HT-29 (cell line): ENCODE measurements at places on chromosomes 16 and 17. TPM values are rescaled to one million over a fixed set of nuclear protein-coding genes. Genes with fewer than 3 reads are reported as not detected.

- DNase-seq: no peak
Measured at GRCh38 chr17:82873521-82873920, 33.7 kb upstream of the ZNF750 start.

DNA sequence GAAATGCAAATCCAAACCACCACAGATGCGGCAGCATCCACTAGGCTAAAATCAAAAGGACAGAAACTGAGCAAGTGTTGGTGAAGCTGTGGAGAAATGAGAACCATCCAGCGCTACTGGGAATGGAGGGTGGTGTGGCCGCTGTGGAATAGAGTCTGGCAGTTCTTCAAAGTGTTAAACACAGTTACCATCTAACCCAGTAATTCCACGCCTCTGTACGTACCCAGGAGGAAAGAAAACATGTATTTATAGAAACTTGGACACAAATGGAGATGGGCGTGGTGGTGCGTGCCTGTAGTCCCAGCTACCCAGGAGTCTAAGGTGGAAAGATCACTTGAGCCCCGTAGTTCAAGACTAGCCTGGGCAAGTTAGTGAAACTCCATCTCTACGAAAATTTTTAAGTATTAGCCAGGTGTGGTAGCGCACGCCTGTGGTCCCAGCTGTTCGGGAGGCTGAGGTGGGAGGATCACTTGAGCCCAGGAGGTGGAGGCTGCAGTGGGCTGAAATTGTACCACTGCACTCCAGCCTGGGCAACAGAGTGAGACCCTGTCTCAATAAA is 11.6 kb downstream of the SLC25A10 start:
- DNase-seq: no peak

DNA sequence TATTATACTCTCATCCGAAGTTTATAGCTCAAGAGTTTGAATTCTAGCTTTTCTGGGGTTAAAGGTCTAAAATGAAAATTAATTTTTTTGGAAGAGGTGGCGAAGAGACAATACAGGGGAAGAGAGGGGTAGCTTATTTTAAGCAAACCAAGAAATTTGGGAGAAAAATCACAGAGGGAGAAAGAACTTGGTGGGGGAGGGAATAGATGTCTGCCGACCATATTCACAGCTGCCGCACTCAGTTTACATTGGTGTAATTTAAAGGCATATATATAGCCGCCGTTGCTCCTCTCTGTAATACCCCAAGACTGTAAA is 6.5 kb upstream of the ZFHX3 start:
- no peak for DNase-seq

DNA sequence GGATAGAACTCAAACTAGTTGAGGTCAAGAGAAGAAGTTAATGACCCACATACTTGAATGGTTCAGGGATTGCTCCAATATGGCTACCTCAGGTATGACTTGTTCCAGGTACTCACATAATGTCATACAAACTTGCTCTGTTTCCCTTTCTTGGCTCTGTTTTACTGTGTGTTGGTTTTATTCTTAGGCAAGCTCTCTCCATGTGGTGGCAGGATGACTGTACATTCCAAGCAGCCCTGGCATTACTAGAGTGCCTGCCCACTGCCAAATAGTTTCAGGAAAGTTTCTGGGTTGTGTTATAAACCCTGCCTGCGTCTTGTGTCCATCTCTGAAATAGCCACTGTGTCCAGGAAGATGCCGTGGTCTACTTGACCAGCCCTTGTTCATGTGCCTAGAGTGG is 476.8 kb downstream of the SHISA9 start:
- DNase-seq: no peak

DNA sequence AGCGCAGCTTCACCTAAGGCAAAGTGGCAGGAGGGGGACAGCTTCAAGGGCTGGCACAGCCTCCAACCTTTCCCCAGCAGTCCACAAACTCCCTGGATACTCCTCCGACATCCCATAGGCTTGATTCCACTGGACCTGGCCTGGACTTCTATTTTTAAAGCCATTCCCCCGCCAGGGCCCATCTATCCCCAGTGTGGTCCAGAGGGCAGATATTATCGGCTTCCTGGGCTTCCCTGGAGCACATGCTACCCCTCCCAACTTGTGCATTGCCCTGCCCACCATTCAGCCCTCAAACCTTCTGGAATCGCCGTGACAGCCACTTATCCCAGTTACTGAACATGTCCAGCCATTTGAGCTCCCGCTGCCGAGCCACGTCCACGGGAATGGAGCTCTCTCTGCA is 5.1 kb downstream of the TBC1D10B start:
- no peak for DNase-seq

GRCh38 chr17:43831633-43832032 is 1.3 kb downstream of the MPP3 start:
- DNase-seq: no peak

The CEP131 gene
- total RNA-seq: 37.1 and 46.0 TPM in 2 replicates

GRCh38 chr16:70402916-70403659 is 35.8 kb downstream of the ST3GAL2 start:
- DNase-seq: no peak

The ITGB4 gene
- 224 and 281 TPM in 2 replicates for total RNA-seq

The NOG gene
- total RNA-seq: not detected in 2 replicates

The NLRC5 gene
- total RNA-seq: 4.2 and 8.2 TPM in 2 replicates

The CA7 gene
- not detected in 2 replicates for total RNA-seq

GRCh38 chr17:17570140-17570797 is 21.2 kb downstream of the PEMT start:
- peak; percentile 60 for DNase-seq

- DNase-seq: no peak
Measured at GRCh38 chr17:33021731-33022408, 30.2 kb downstream of the SPACA3 start.

- no peak for DNase-seq
Measured at GRCh38 chr16:78606545-78606944, 507.1 kb downstream of the WWOX start.

GRCh38 chr16:48481772-48482171 is 96.6 kb upstream of the SIAH1 start:
- no peak for DNase-seq

The ALDH3A1 gene
- total RNA-seq: 20.0 and 37.7 TPM in 2 replicates

DNA sequence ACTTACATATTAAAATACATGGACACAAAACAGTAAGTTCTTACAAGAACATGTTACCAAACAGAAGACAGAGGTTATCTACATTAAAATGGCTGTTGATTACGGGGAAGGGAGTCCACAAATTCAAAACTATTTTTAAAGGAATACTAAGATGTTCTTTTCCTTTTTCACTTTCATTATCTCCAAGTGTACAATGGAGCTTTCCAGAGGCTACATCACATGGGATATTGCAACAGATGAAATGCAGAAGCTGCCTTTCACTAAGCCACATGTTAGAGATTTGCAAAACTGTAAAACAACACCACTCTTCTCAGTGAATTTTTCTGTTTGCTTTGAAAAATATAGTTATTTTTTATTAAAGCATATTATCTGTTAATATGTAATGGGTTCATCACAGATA is 53.6 kb downstream of the XPO6 start:
- DNase-seq: no peak

DNA sequence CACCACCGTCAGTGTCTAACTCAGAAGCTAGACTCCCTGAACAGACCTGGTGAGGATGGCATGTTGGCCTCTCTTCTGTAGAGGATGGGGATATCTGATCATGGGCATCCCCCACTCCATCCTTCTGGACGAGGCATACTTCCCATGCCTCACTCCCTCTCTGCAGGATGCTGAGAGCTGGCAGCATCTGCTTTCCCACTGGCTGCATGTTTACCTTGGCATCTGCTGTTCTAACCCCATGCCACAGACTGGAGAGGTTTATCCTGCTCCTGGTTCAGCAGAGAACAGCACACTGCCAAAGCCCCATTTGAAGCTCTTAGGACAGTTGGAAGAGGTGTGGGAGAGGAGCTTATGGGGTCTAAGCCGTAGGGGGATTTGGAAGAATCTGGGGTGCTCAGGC is 46.0 kb downstream of the YPEL2 start:
- no peak for DNase-seq

DNA sequence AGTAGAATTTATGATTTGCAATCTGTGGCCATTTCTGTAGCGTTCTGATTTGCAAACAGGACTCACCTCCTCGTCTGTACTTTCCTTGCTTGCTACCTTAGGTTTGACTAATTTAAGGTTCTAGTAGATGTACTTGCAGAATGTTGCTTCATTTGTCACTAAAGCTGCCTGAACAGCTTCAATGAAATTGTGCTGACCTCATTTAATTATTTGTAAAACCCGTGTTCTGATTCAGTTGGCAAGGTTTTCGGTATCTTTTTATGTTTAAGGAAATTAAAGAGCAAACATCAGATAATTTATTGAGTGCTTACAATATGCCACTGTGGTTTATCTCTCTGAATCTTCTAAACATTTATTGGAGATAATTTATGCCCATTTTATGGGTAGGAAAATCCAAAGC is 284.9 kb upstream of the EEF2KMT start:
- DNase-seq: no peak

DNA sequence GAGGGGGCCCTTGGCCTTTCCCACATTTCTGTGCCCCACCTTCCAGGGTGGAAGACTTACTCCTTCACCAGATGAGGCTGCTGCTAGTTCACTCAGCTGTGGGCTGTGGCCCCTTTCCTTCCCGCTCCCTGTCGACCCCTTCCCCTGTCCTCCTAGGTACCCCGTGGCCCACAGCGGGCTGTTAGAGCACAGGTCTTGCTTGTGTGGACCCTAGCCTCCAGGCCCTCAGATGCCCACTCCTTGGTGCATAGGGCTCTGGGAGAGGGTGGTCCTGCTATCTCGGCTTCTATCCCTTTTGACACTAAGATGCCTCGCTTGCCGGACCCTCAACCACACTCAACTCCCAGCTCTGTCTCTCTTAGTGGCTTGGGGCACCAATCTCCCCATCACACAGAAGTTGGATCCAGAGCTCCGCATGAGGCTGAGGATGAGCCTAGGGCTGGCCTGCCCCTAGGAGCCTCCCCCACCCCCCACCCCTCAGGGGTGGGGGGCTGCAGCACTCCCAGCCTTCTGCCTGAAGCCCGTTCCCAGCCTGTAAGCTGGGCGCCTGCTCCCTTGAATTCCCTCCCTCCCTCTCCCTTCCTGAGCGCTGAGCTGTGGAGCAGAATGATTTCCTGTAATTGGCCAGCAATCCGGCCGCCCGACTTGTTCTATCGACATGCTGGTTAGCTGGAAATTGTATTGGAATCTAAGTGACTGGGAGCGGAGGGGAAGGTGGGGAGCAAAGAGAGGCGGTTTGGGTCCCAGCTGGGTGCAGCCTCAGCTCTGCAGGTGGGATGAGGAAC is 30.9 kb downstream of the DCAKD start:
- DNase-seq: no peak

DNA sequence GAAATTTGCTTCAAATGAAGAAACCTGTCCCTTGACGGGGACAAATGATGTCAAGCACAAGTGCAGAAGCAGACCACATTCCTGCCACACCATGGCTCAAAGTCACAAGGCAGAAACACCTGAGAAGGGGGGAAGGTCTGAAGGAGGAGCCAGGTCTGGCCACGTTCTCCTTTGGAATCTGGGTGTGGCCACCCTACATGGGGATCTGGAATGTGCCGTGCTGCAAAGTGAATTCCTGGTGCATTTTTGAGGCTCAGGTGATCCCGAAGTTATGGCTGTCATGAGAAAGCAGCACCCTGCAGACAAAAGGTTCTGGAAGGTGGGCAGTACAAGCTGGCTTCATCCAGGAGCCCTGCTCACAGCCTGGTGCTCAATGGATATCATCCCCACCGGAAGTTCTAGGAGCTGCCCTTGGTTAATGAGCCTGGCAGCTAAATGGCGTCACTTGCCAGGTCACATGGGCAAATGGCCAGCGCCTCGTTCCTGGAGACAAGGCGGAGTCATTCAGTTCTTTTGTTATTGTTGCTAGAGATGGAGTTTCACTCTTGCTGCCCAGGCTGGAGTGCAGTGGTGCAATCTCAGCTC is 20.1 kb upstream of the ADCY9 start:
- DNase-seq: peak; percentile 65

The TK2 gene
- 7.7 and 8.9 TPM in 2 replicates for total RNA-seq

- no peak for DNase-seq
Measured at GRCh38 chr17:61974115-61974514, 46.3 kb upstream of the INTS2 start.

The KRT24 gene
- not detected in 2 replicates for total RNA-seq

- DNase-seq: no peak
Measured at GRCh38 chr16:4111748-4112696, 4.2 kb downstream of the ADCY9 start.

The FNDC8 gene
- total RNA-seq: not detected in 2 replicates

- DNase-seq: no peak
Measured at GRCh38 chr16:85522842-85523601, 90.1 kb upstream of the GSE1 start.

DNA sequence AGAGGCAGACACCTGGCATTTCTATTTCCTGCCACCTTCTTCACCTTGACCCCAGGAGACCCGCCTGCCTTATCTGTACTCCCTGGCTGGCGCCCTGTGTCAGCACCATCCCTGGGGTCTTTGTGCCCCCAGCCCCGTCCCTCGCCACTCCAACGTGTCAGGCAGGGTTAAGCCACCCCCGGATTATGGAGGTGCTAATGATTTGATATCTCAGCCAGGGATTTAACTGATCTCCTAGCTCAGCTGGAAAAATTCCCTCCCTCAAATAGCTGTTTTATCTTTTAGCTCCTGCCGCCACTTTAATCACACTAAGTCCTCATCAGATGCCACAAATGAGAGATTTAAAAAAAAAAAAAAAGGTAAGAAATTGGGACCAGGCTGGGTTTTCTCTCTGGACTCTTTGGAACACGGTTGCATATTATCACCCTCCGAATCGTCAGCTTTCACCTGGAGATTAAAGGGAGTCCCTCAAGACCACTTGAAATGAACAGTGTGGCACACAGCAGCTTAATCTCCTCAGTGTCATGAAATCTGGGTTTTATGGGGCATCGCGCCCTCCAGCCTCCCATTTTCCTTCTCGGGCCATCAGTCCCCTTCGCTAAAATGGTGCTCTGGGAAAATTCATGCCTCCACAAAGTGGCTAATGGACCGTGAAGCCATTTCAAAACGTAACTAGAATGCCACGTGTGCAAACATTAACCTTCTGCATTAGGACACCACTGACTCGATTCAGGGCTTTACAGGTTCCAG is 26.2 kb upstream of the WFDC1 start:
- DNase-seq: no peak

The CBX1 gene
- 33.8 and 39.5 TPM in 2 replicates for total RNA-seq

DNA sequence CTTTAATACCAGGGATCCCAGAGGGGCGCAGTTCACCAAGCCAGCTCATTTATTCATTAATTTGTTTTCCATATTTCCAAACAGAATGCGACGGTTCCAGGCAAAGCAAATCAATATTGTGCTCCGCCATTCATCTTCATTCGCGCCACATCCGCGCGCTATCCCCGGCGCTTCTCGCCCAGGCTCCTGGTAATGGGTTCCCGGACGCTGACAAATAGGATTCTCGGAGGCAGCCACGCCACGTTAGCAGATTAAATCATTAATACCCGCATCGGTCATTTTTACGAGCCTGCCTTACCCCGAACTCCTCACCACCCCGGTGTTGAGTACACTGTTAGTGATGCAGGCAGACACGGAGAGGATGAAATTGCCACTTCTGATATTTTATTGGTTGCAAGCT is 26.0 kb upstream of the C16orf82 start:
- DNase-seq: no peak

- DNase-seq: no peak
Measured at GRCh38 chr17:37211136-37211535, 164.6 kb upstream of the C17orf78 start.

- no peak for DNase-seq
Measured at GRCh38 chr17:12773153-12773552, 16.1 kb upstream of the ARHGAP44 start.
